ENCODE measurements at places on chromosomes 5 and 9.

GRCh38 chr9:130295431-130295830 is 29.9 kb downstream of the HMCN2 start:
- no peak for DNase-seq

DNA sequence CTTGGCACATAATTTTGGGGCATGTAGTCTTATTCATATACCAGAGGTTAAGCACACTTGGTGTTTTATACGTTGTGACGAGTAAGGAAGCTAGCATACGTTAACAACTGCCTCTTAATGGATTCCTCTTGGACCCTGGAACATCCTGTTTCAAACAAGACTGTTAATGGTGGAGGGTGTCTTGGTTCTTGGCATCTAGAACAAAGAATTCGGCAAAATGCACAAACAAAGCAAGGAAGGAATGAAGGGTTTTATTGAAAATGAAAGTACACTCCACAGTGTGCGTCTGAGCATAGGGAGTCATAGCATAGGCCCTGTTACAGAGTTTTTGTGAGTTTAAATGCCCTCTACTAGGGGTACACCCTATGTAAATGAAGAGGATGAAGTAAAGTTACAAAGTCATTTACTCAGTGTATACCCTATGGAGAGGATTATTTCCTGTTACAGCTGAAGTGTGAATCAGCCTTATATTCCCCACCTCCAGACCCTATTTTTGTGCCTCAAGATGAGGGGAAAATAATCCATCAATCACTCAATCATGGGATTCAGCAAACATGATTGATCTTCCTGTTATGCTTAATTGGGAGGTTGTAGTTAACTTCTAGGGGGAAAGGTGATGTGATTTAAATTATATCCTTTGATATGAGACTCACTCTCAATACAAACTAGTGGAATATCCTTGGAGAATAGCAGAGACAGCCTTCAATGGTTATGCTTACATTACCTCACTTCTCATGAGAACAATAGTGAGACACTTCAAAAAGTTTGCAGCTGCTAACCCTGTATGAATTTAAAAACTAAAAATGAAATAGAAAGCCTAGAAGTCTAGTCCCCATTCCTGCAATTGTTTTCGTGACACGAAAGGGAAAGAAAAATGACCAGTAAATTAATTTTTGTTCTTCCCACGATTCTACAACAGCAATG is 84.9 kb upstream of the MYO10 start:
- DNase-seq = no peak

DNA sequence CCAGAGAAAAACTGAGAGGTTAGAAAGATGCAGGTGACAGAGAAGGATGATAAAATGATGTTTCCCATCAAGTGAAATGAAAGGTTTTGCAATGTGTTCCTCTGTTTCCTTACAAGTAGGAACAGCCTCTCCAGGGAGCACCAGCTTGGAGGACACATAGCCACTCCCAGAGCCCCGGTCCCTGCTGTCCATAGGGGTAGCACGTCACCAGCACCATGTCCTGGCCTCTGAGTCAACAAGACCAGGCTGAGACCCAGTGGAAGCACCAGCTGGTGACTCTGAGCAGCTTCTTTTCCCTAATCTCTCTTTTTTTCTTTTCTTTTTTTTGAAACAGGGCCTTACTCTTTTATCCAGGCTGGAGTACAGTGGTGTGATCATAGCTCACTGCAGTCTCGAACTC is 19.4 kb upstream of the HMCN2 start:
- DNase-seq = no peak

DNA sequence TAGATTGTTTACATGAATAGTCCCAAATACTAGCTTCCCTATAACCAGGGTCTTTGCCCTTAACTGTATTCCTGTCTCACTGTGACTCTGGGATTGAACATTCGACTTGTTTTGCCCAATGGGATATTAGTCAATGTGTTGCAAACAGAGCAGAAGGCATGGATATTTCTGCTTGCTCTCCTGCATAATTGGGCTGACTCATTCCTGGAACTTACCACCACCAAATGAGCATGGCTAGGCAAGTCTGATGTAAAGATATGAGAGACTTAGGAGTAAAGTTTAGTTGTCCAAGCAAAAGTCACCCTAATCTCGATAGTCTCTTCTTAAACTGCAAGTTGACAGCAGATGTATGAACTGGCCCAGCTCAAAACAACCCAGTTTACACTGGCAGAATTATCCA is 273.5 kb upstream of the CCNG1 start:
- no peak for DNase-seq

- DNase-seq = no peak
These were observed 182.4 kb downstream of the CCDC171 start for GRCh38 chr9:15735083-15735857.

DNA sequence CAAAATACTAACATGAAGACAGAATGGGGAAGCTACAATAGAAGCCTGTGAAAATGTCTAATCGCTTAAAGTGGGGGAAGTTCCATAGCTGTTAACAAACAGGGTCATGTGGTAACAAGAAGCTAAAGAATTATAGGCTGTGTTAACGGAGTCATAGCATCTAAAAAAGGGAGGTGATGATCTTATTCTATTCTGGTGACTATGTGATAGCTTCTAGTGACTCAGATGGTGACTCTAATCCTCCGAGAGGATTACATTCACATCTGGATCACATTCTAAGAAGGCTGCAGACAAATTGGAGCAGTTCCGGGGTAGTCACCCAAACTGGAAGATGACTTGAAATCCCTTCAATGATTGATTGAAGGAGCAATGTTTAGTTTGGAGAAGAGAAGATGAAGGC is 142.1 kb downstream of the LIFR start:
- DNase-seq = no peak

Measured in memory B cell (primary cell).